Stimulated activated CD4-positive, alpha-beta T cell treated with anti-CD3 and anti-CD28 coated beads, Interleukin-1b, Interleukin-23, amount 100 ng/mL, for 4 hours (primary cell): ENCODE measurements at places on chromosomes 12 and 14.

- DNase-seq, result no peak
Observed at GRCh38 chr14:63179383-63179782, 24.9 kb upstream of the RHOJ start.

DNA sequence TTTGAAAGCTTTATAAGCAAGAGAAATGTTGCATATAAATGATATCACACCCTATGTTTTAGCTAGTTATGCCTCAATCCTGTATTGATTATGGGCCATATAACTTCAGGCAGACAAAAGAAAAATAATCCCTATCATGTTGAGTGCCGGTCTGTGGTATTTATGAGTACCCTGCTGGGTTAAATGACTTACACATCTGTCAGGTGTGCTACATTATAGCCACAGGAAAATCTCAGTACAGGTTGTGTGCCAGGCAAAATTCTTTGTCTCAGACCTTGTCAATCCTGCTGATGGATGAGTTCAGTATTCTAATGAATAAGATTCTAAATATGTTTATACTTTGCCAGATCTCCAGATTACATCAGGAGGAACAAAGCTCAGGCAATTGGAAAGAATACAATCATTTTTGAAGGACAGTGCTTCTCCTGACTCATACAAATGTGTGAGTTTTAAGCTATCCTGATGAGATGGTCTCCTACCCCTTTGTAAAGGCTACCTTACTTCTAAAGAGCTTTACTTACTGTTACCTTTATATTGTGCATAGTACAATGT lies 109.8 kb upstream of the FOXG1 start:
- no peak for DNase-seq

DNA sequence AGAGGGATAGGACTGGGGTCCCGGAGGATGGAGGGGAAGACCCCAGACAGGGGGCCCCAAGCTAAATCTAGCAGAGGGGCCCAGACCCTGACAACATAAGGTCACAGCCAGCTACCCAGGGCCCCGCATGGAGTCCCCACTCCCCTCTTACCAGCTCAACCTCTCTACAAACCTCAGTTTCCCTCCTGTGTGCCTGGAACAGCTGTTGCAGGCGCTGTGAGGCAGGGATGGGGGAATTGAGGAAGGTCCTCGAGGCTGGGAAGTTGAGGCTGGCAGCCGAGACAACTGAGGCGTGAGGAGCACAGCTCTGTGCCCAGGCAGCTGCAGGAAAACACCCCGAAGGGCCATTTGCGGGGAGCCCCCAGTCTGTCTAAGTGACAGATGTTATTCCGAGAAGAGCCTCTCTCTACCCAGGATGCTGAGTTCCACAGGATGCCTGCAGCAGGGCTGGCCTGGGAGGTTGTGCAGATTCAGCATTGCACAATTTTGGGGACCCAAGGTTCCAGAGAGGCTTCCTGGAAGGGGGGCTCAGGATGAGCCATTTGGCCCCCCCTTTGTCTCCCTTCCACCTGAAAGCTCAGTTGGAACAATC lies 42.7 kb upstream of the NCOR2 start:
- DNase-seq, result no peak

GRCh38 chr12:3300833-3301401 lies 190.1 kb upstream of the PRMT8 start:
- DNase-seq, result no peak

DNA sequence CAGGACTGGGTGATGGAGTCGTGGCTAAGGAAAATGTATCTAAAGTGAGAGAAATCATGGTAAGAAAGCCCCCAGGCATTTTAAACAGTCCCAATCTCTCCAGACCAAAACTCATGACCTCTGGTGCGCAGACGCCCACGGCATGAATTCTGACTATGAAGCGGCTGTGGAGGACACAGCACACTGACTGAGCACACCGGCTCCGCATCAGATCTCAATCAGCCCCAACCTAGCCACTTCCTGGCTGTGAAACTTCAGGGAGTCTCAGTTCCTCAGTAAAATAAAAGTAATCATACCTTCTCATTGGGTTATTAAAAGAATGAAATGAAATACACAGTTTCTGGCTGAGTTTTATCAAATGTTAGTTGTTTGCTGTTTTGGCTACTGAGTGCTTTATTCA lies 38.7 kb downstream of the SETD3 start:
- no peak for DNase-seq

DNA sequence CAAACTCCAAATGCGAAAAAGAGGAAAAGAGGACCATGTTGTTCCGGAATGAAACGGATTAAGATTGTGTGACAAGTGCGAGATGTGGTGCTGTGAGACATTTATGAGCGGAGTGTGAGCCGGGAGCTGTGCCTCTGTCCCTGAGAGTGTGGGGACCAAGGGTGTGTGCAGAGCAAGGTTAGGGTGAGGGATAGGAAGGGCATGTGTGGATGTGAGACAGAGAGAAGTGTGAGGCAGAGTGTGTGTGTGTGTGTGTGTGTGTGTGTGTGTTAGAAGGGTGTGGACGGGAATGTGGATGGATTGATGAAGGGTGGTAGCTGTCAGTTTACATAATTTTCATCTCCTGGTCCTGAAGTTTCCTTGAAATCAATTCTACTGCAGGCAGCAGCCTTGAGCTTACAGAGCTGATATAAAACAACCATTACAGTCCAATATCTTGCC lies 4.3 kb upstream of the OTX2 start:
- DNase-seq, result no peak

GRCh38 chr12:3869865-3870264 lies 3.3 kb downstream of the PARP11 start:
- DNase-seq, result peak; percentile 7

GRCh38 chr12:117360222-117360550 lies 1.2 kb downstream of the NOS1 start:
- DNase-seq, result no peak

GRCh38 chr12:120126635-120127005 lies 10.1 kb upstream of the RAB35 start:
- no peak for DNase-seq

DNA sequence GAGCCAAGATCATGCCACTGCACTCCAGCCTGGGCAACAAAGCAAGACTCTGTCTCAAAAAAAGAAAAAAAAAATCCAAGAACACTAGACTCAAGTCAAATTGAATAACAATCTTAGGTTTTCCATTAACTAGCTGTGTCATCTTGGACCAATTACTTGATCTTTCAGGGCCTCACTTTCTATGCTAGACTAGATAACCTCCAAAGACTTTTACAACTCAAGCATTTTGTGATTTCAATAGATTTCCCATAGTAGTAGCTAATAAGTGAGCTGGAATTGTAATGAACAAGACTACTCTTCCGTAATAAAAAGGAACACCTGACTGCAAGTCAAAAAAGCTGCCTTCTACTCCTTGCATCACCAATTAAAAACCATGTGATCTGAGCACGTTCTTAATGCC lies 127.0 kb upstream of the SSTR1 start:
- DNase-seq, result no peak

- peak; percentile 30 for DNase-seq
Observed at GRCh38 chr14:24634158-24634557, at the start of gene GZMB. Gene GZMB, minus strand, starts transcription at chr14:24634190. Its CDS starts 30 bp downstream, at chr14:24634160.

- no peak for DNase-seq
Observed at GRCh38 chr14:80468331-80469122, 257.2 kb upstream of the DIO2 start.

DNA sequence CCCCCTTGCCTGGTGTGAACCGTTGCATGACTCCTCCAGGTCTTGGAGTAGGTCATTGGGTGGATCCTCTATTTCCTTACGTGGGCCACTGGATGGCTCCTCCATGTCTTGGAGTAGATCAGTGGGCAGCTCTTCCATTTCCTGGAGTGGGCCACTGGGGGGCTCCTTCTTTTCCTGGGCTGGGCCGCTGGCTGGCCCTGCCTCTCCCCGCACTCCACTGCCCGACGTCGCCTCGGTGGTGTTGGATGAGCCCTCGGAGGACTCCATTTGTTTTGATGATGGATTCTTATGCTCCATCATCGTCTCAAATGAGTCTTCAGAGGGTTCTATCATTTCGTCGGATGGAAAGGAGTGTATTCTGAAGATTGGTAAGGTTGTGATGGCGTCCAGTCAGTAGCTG lies 19.1 kb downstream of the RTL1 start:
- DNase-seq, result no peak

DNA sequence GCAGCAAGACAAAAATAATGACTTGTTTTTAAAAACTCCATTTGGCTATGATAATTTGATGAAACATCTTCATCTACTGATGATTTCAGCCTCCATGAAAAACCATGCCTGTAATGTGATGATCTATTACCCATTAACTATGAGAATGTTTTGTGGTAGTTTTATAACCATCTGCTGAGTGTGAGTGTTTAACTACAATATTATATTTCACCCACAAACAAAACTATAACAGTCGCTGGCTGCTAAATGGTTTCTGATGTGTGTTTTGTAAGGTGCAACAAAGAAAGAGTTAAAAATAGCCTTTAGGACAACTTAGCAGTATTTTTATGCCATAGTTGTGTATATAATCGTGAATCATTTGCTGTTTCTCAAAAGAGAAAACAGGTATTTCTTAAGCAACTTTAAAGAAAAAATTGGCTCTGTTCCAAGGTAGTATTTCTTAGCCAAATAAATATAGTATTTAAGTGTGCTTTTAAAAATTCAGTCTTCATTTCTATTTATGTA lies 4.9 kb downstream of the PTHLH start:
- DNase-seq, result no peak

- DNase-seq, result no peak
Observed at GRCh38 chr14:85037411-85037810, 492.5 kb upstream of the FLRT2 start.

GRCh38 chr12:91327131-91327530 lies 144.5 kb upstream of the DCN start:
- no peak for DNase-seq

DNA sequence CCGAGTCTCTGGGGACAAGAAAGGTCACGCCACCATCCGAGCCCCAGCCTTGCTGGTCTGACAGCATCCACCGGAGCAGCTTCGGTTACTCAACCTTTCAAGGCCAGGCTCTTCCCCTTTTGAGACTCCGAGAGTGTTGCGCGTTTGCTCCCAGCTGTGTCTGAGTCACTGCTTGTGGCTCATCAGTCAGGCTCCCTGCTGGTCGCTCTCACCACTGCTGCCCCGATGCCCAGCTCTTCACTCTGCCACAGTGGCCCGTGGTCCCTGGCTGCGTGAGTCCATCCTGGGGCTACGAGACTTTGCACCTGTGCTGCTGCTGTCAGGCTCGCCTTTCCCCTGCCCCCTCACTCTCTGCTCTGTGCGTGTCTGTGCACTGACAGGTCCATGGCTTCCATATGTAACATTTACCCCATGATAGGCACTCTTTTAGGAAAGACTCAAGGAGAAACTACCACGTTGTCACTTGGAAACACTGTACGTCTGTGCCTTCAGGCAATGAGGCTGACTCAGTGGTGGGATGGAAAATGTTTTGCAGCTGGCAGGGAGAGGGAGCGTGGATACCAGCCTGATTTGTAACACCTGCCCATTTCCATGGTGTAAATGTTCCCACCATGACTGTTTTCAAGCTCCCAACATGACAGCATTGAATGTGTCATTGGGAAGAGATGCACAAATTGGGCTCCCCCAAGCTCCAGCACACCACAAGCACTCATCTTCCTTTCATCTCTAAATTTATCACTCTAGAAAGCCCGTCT lies 350.7 kb downstream of the TMEM132D start:
- DNase-seq, result no peak

DNA sequence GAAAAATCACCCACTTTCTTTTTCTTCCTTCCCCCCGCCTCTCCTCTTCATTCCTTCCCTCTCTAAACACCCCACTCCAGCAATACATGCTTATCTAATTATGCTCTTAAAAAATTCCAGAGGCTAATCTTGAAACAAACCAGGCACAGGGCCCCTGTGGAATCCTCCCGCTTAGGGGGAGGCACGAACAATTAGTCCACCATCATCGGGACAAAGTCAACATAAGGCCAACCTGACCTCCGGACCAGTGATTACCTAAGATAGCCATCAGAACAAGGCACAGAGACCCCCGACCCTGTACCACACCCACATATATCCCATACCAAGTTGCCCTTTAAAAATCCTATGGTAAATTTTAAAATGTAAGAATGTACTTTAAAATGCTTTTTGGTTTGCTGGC lies 47.1 kb downstream of the KIF21A start:
- no peak for DNase-seq

DNA sequence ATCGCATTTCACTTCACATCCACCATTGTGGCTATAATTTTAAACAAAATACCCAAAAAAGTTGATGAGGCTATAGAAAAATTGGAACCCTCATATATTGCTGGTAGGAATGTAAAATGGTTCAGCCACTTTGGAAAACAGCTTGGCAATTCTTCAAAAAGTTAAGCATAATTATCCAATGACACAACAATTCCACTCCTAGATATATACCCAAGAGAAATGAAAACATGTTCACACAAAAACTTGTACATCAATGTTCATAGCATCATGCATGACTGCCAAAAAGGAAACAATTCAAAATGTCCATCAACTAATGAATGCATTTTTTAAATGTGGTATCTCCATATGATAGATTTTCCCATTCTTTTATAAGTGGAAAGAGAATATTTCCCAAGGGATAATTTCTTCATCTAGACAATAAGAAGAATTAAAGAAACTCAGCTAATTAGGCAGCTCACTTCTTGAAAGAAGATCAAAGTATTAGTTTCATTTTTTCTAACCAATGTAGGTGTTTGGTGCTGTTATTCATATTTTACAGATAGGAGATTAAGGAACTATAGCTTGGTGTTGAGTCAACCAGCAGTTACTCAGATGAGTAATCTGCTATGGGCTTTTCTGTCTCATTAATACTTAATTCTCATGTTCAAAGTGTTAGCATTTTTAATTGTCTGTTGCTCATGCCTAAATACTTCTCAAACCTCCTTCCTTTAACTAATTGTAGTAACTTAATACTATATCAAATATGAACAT lies 32.8 kb downstream of the YEATS4 start:
- no peak for DNase-seq

DNA sequence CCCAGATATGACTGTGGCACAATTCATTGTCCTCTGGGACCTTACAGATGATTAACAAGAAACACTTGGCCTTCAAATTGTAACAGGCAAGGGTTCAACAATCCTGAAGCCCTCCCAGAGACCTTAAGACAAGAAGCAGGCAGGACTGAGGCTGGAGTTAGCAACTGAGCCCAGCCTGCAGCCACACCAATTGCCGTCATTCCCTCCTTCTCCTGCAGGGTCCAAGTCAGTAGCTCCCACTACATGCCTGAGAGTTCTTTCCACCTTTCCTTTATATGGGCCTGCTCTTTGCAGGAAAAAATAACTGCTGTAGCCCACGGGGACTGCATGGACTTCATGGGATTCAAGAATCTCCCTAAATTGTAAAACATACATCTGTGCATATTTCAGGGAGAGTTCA lies 2.4 kb upstream of the SERPINA4 start:
- no peak for DNase-seq

GRCh38 chr12:122994781-122995502 lies 14.5 kb downstream of the ARL6IP4 start:
- no peak for DNase-seq

DNA sequence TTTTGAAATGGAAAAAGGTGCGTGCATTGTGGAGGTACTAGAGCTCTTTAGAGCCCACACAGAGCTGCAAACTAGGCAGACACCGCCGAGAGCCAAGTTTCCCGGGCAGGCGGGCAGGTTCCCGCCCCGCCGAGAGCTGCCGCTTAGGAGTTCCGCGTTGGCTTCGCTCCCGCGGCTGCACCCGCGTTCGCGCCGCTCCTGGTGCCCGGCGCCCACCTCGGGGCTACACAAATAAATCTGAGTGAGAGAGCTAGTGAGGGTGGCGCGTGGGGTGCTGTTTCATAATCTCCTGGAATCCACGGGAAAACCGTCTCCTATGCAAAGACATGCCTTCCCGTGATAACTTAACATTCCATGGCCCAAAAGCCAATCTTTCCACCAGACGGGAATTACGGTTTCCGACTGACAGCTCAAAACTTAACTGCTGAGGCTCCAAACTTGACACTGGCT lies 645 bp downstream of the KITLG start:
- no peak for DNase-seq

- DNase-seq, result no peak
Observed at GRCh38 chr14:59439256-59439965, 25.8 kb downstream of the GPR135 start.
